AG04449 (cell line): ENCODE measurements at places on chromosomes 2 and 18.

DNA sequence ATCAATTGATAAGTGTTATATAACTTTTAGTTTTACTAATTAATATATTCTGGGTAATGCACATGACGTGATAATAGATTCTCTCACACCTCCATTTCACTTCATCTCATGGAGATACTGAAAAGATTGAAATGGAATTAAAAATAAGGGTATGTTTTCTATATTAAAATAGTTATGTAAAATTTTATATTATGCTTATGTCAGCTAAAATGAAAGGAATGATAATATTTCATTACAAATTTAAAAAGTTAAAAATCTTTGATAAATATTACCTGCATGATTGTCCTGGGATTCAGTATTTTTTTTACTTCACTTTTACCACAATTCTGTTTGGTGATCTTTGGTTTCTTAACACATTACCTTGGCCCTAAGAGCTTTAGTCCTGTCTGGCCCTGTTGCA lies 823.8 kb upstream of the NRXN1 start:
- no peak for DNase-seq

DNA sequence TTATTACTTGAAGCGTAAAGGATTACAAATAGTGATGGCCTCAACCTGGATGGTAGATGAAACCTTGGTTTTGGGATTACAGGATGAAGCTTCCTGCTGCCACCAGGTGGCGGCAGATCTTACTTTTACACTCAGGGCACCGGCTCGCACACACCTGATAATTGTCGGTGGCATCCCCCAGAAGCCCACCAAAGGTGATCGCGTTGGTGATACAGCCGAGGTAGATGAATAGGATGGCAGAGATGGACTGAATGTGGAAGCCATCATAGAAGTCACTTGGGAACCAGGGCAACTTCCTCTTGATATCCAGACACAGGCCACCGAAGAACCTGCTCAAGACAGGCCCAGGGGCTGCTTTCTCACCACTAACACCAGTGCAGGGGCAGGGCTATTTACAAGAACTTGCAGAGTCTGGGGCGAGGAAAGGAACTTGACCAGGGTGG lies 51.8 kb downstream of the MTHFD2 start:
- DNase-seq = no peak

DNA sequence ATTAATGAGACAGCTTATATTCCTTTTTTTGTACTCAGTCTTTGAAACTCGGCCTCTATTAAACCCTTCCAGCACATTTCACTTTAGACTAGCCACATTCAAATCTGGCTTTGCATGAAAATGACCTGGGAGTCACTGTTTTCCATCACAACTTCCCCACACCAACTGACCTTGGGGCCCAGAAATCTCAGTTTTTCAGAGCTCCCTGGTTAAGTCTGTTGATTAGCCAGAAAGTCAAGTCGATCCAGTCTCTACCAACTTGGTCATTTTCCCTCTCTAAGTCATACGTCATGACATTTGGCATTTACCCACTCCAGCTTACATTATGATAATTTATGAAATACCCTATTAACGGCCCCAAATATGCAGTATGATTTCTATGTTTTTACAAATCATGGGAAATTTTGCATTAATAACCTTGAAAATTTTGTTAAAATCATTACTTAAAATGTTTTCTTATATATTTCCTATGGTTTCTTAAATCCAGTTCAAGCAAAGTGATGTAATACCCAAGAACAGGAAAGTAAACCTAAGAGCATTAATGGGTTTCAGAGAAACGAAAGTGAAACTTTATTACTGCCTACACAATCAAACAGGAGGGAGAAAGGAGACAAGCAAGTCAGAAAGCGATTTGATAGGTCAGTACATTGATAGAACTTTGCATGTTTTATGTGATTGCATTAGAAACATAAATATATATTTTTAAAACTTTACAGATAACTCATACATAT lies 77.1 kb downstream of the SPATS2L start:
- no peak for DNase-seq

DNA sequence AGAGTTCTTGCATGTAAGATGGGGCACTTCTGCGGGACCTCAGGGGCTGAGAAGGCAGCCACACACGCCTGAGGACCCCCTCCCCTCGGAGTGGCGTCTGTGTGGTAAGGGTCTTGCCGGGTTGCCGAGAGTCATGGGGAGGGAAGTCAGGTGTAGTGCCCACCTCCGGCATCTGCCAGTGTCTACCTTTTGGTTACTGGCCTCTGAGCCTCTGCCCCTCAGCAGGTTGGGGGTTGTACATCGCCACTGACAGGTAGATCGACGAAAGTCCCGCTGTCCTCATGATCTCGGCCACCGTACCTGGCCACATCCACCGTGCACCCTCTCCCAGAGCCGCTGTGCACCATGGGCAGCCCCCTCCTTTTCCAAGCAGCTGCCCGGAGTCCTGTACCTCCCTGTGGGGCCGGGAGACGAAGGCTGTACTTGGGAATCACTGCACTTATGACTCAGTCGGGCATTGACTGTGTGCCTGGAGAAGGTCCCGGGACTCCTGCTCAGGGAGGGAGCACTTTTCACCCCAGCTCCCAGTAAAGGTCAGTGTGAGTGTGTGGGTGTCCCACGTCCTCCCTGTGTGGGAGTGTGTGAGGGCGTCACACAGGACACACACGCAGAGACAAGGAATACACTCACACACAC lies 332.4 kb upstream of the MYT1L start:
- DNase-seq = no peak

- DNase-seq = no peak
These were observed 422.8 kb downstream of the SETBP1 start for GRCh38 chr18:45103319-45104048.

DNA sequence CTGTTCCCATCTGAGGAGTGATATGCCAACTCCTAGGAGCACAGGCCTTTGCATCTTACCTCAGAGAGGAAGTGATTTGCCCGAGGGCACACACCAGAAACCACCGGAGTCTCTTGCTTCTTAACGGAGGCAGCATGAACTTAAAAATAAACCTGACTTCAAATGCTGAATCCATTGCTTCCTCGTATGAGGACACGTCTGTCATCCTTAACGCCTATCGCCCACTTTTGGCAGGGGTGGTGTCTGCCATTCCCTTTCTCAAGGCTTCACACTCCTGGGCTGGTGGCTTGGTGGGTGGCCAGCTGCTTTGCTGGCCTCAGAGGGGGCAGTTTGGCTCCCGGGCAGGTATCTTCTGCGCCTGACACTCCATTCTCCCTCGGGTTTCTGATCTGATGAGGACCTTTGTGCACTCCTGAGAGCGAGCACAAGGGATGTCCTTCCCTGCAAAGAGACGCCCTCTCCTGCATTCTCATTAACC lies 1.1 kb upstream of the PREB start:
- no peak for DNase-seq

- DNase-seq = no peak
These were observed 129.7 kb downstream of the WDSUB1 start for GRCh38 chr2:159156834-159157233.
